Nephron progenitor cell (in vitro differentiated cells): ENCODE measurements at places on chromosomes 7 and 10.

GRCh38 chr7:66219805-66220204, 14.7 kb downstream of the TPST1 start:
- DNase-seq, result no peak

DNA sequence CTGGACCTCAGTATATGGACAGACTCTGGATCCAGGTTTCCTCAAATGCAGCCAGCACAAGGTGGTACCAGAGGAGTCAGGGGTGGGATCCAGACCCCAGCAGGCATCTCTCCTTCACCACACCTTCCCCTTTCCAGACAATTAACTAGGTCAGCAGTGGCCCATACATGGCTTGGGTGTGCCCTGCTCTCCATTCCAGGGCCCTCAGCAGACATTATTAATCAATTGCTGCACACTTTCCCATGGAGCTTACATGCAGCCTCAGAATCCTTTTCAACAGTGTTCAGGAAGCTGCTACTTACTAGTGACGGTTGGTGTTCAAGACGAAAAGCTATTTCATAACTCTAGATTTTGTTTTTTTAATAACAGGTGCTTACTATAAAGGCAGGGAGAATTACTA, 6.0 kb downstream of the COL13A1 start:
- DNase-seq, result no peak

- DNase-seq, result no peak
Observed at GRCh38 chr7:155285833-155286232, 11.8 kb upstream of the INSIG1 start.

DNA sequence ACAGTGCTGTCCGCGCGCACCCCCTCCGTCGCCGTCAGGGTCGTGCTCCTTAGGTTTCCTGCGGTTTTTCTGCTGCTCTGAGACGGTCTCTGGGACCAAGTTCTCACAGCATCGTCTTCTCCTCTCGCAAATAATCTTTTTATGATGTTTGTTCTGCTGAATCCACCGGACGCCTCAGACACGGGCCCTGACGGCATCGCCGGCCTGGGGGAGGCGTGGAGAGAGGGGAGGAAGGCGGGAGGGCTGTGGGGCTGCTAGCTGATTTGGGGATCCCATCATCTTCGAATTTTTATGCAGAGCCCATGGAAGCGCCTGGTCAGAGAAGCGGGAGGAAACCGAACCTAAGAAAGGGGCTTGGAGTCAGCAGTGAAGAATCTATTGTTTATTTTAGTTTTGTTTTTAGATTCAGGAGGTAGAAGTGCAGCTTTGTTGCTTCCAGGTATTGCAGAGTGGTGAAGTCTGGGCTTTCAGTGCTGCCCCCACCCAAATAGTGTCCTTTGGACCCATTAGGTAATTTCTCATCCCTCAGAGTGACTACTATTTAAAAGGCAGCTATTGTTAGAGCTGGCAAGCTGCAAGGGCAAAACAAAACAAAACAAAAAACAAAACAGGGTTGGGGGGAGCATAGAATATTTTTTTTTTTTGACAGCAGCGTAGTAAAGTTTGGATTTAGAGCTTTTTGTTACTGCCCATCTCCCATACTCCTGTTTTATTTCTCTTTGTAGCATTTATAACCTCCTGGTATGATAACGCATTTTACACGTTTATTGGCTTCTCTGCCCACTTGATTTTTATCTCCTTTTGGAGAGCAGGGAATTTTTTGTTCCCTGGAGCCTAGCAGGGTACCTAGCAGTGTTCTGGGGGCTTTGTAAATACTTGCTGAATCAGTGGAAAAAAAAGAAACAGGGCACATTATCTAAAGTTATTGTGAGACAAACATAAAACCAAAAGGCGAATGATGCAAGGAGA, 92.6 kb downstream of the SPAG6 start:
- DNase-seq, result no peak

DNA sequence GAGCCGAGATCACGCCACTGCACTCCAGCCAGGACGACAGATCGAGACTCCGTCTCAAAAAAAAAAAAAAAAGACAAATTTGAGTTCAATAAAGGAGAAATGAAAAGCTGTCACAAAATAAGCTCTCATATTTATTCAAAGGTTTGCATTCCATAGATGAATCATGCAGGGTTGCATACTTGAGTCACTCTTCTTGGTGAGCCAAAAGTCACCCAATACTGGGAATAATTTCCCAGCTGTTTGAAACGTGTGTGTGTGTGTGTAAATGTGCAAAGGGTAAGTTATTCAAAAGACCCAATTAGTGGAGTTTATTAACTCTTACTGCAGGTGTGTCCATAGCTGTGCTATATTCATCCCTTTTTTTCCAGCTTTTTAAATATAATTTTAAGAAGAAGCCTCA, 297.7 kb downstream of the CCDC3 start:
- no peak for DNase-seq
